ENCODE measurements at places on chromosomes 13 and 19.
A peak's percentile ranks its signal among the peaks of the same experiment; 100 is the strongest.

GRCh38 chr19:28468701-28469459 is 744.1 kb downstream of the UQCRFS1 start:
- DNase-seq: no peak

DNA sequence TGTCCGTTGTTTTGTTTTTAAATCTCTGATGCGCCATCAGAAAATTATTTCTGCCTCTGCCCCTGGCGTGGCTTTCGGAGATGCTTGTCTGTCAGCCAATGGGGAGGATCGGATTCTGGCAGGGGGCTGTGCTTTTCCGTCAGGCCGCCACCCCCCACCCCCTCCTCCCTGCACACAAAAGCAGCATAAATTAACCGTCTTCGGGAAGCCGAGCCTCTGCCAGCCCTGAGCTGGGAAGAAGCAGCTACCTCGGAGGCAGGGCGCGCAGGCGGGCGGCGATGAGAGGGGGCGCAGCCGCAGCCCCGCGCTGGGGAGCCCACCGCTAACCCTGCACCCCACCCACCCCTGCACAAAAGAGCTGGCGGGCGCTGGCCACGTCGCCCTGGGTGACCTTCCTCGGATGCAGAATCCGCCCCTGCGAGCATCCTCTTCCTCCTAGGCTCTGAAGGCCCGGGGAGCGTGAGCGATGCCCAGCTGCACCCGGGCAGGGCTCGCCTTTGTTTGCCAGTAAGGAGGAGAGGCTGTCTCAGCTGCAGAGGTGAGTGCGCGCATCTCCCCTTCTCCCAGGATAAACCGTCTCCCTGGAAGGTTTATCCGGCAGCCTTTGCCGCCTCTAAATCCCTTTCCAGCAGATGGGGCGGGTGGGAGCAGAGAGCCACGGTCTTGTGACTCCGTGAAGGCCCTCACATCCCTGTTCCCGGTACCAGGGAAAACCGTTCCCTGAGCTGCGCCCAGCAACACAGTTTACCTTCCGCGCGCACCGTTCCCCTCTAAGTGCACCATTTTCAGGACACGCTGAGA is at the start of gene ATCAY:
Gene ATCAY, plus strand, starts transcription at position 215 of the 801 bp plus-strand sequence. CDS start 5,083 bp downstream, outside the sequence.
- DNase-seq: no peak

GRCh38 chr13:61417086-61417570 is 1.5 kb upstream of the PCDH20 start:
- DNase-seq: no peak

- no peak for DNase-seq
These were observed 650.8 kb upstream of the GPC6 start for GRCh38 chr13:92575777-92576176.

DNA sequence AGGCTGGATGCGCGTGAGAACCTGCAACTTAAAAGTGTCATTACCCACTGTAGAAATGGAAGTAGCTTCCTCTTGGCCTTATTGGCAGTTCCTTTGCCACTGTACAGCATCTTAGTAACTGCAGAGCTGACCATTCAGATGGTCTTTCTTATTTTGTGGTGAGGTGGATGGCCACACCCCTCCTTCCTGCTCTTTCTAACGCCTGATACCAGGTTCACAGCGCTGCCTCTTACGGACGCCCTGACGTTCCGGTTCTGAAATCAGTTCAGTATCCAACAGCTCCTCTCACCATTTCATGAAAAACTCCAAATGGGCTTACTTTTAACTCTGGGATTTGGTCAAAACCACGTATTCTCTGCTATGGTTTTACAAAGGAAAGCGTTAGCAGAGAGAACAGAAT is 134.6 kb downstream of the ATP11A start:
- DNase-seq: no peak

DNA sequence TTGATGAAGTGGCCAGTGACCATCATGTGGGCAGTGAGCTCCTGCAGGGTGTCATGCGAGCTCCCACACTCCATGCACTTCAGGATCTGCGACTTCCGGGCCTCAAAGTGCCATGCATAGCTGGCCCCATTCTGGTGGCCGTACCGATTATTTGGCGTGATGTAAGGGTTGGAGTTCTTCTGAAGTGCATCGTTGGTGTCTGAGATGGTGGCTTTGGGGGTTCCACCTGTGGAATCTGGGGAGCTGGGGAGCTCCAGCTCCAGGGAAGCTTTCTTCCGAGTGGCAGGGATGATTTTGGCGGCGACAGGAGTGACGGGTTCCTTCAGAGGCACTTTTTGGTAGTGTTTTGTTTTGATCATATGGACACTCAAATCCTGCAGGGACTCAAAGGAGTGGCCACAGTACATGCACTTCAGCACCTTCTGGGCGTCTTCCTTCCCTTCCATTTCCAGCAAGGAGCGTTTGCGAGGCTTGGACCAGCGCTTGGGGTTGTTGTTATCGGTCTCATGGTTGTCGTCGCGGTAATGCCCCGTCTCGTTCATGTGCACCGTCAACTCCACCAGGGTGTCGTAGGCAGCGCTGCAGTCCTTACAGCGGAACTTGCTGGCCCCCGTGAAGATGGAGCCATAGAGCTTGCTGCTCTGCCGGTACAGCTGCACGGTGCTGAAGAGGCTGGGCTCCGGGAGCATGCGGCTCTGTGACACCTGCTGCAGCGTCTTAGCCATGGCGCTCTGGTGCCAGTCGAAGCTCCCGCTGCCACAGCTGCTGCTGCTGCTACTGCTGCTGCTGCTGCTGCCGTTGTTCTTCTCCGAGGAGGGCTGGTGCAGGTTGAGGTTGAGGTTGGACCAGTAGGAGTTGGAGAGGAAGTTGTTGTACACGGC is 70.4 kb downstream of the TSHZ3 start:
- DNase-seq: no peak

DNA sequence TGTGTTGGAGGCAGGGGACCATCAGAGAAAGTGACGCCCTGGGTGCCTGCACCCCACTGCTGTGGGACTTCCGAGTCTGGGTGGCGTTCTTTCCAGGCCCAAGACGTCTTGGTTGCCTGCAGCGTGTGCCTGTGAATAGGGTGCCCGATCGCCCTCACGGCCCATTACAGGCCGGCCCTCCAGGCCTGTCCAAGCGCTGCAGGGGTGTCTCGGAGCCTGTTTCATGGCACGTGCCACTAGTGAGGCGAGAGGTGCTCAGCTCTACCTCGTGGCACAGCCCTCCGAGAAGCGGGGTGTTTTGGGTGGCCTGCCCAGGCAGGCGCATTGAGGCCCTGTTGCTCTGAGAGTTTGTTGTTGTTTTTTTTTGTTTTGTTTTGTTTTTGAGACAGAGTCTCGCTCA is 30.1 kb downstream of the DOT1L start:
- no peak for DNase-seq

GRCh38 chr19:8208119-8208921 is 850 bp upstream of the CERS4 start:
- no peak for DNase-seq

- DNase-seq: no peak
These were observed 67.6 kb downstream of the SOX1 start for GRCh38 chr13:112134391-112135075.

DNA sequence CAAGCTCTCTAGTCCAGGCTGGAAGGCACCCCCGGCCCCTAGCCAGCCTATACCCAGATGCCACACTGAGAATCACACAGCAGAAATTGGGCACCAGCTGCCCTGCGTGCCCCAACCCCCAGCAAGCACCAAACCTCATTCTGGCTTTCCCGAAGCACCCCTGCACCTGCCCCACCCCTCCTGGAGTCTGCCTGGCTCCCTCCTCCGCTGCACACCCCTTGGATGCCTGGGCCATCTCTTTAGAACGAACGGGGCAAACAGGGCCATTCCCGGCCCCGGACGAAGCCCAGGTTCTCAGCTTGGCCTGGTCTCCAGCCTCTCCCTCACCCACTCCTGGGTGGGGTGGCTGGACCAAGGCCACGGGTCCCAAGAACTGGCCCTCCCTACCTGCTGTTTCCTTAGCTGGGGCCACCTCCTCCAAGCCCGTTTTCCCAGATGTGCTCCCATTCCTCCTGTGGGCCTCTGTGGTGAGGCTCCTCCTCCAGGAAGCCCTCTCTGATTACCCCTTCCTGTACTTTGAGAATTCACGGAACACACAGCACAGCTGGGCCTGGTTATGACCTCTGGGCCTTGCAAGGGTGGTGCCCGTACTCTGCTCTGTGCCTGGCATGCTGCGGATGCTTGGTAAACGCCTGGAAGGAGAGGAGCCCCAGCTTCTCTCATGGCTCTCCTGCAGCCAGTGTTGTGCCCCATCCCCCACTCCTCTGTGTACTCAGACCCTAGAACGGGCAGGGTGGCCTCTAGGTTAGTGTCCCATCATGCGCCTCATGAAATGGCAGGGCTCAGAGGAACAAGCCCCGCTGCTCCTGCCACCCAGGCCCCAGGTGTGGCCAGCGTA is 21.4 kb downstream of the CEBPG start:
- DNase-seq: no peak

DNA sequence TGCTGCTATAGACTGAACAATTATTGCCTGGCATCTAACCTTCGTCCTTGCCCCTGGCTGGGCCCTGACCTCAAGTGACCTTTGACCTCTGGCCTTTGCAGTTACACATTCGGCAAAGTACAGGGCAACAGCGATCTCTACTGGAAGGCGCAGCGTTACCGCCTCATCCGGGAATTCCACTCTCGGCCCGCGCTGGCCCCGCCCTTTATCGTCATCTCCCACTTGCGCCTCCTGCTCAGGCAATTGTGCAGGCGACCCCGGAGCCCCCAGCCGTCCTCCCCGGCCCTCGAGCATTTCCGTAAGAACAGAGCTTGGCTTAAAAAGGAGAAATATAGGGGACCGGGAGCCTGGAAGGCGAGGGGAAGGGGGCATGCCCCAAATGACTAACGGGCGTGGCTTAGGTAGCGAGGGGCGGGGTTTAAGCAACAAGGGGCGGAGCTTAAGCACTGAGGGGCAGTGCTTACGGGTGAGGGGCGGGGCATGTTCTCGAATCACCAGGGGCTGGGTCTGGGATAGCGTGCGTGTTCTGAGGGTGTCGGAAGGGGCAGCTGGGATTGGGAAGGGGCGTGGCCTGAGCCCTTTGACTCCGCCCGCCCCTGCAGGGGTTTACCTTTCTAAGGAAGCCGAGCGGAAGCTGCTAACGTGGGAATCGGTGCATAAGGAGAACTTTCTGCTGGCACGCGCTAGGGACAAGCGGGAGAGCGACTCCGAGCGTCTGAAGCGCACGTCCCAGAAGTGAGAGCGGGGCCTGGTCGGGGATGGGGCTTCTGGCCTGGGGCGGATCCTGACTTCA is 52.7 kb downstream of the TRPM4 start:
- no peak for DNase-seq

DNA sequence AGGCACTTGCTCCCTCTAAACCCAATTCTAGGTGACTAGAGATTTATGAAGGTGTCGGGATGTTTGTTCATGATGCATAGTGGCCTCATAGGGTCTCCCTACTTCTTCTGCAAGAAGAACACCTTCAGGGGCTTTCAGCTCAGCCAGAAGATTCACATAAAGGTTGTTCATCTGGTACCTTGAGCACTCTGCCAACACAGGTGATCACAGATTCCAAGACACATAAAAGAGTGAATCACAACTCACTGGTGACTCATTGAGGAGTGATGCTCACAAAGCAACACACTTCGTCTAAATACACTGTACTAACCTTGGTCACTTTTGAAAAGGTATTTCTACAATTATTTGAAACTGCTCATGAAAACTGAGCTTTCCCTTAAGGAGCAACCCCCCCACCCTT is 6.8 kb upstream of the ZNF324 start:
- DNase-seq: no peak

DNA sequence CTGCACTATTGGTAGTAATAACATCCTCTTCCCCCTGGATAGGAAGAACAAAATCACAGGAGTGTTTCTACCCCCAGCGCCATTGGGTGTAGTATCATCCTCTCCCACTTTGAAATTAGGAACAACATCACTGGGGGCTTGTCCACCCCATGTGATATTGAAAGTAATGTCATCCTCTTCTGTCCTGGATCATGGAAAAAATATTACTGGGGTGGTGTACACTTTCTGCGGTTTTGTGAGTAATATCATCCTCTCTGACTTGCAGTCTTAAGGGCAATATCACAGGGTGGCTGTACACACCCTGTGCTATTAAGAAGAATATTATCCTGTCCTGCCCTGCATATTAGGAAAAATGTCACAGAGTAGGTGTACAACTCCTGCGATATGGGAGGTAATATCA is 4.9 kb upstream of the RGCC start:
- no peak for DNase-seq

- no peak for DNase-seq
These were observed 26.1 kb downstream of the NFIC start for GRCh38 chr19:3392480-3392879.

- no peak for DNase-seq
These were observed 216.0 kb upstream of the SOX1 start for GRCh38 chr13:111850976-111851375.

- no peak for DNase-seq
These were observed 1.2 kb upstream of the GAMT start for GRCh38 chr19:1402411-1403070.

DNA sequence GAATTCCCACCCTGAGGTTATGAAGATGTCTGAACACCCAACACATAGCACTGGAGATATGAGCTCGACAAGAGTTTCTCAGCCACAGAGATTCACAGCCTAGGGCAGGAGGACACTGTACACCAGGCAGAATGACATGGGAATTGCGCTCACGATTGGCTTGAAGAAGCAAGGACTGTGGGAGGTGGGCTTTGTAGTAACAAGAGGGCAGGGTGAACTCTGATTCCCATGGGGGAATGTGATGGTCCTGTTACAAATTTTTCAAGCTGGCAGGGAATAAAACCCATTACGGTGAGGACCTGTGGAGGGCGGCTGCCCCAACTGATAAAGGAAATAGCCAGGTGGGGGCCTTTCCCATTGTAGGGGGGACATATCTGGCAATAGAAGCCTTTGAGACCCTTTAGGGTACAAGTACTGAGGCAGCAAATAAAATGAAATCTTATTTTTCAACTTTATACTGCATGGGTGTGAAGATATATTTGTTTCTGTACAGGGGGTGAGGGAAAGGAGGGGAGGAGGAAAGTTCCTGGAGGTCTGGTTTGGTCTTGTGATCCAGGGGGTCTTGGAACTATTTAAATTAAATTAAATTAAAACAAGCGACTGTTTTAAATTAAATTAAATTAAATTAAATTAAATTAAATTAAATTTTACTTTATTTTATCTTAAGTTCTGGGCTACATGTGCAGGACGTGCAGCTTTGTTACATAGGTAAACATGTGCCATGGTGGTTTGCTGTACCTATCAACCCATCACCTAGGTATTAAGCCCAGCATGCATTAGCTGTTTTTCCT is 7.0 kb downstream of the KLK3 start:
- no peak for DNase-seq

DNA sequence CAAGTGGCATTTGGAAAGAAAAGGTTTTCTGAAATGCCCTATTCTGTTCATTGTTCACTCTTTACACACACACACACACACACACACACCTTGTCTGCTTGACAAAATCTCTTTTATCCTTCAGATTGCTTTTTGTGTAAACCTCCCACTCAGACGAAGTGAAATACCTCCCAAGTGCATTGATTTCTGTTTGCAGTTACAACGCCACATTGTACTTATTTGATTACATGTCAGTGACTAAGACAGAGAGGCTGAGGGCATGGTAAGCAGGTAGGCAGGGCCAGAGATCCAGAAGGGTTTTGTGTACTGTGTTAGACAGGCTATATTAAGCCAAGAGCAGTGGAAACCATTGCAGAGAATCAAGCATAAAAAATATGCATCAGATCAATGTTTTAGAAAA is 561.8 kb downstream of the GPC6 start:
- no peak for DNase-seq

- peak; percentile 63 for DNase-seq
These were observed 5.6 kb downstream of the C5AR1 start for GRCh38 chr19:47315125-47315821.

- DNase-seq: no peak
These were observed 25.0 kb downstream of the LRCH1 start for GRCh38 chr13:46577696-46578589.

- no peak for DNase-seq
These were observed 17.6 kb upstream of the KLK4 start for GRCh38 chr19:50928831-50929230.

GRCh38 chr19:11286312-11286974 is 9.5 kb upstream of the TSPAN16 start:
- DNase-seq: no peak

All from amniotic stem cell (primary cell).